ENCODE measurements at places on chromosomes 3 and 15. TPM values are rescaled to one million over a fixed set of nuclear protein-coding genes. Genes with fewer than 3 reads are reported as not detected.

DNA sequence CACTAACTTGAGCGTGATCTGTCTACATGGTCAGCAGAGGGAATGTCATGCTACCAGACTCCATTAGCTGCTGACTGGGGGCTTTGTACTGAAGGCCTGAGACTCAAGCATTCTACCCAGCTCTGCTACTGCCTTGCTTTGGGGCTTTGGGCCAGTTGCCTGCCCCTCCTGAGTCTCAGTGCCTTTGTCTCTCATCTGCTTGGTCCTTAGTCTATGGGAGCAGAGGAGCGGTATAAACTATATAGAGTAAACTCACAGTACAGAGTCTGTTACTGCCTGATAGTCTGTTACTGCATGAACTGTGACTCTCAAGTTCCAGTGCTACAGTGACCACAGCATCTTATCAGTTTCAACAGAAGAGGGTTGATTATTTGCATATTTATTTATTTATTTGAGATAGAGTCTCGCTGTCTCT is 38.5 kb upstream of the C15orf39 start:
- DNase-seq = no peak

Gene TICRR
- polyA plus RNA-seq = not detected

DNA sequence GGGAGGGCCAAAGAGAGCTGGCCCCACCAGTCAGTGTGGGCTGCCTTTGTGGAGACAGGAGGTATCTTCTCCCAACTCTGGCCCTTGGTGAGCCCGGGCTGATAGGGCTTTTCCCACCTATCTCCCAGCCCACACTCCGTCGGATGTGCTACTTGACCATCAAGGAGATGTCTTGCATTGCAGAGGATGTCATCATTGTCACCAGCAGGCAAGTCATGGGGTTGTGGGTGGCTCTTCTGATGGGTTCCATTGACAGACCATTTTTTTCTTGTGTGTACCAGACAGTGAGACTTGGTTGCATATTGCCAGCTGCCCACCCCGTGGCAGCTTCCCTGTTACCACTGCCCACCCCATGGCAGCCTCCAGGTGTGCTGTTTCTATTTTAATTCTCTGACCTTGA is 3.3 kb downstream of the COPG1 start:
- DNase-seq = no peak

- no peak for DNase-seq
These were observed 245.6 kb downstream of the ADAMTS17 start for GRCh38 chr15:100096248-100096600.

- peak; percentile 83 for DNase-seq
These were observed 57.0 kb downstream of the IQSEC1 start for GRCh38 chr3:13016083-13016720.

Gene CCDC80
- polyA plus RNA-seq = not detected

Gene SLC25A36
- 33.4 TPM for polyA plus RNA-seq

- no peak for DNase-seq
These were observed 38.0 kb downstream of the PRICKLE2 start for GRCh38 chr3:64187065-64187959.

GRCh38 chr15:60544581-60545264 is 65.8 kb upstream of the ICE2 start:
- no peak for DNase-seq

DNA sequence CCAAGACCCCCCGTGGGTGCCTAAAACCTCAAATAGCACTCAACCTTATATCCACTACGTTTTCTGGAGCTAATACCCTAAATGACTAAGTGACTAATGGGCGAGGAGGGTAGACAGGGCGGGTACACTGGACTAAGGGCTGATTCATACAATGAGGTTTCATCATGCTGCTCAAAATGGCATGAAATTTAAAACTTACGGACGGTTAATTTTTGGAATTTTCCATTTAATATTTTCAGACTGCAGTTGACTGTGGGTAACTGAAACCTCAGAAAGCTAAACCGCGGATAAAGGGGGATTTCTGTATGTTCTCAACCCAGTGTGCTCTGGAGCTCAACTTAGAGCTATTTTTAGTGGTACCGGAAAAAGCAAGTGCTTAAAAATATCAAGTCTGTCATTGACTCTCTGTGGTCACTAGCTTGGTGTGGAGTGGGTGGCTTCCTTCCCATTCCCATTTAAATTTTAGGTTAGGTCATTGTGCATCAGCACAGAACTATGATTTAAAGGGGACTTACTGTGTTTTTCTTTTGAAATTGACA is 72.9 kb downstream of the LRRC28 start:
- no peak for DNase-seq

Gene KLF15
- not detected for polyA plus RNA-seq

- no peak for DNase-seq
These were observed 4.6 kb downstream of the FSIP1 start for GRCh38 chr15:39778021-39778420.

DNA sequence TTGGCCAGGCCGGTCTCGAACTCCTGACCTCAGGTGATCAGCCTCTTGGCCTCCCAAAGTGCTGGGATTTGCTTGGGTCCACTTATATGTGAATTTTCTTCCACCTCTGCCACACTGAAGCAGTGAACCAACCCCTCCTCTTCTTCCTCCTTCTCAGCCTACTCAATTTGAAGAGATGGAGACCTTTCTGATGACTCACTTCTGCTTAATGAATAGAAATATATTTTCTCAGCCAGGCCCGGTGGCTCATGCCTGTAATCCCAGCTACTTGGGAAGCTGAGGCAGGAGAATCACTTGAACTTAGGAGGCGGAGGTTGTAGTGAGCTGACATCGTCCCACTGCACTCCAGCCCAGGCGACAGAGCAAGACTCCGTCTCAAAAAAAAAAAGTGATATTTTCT is 46.8 kb upstream of the GATM start:
- no peak for DNase-seq

DNA sequence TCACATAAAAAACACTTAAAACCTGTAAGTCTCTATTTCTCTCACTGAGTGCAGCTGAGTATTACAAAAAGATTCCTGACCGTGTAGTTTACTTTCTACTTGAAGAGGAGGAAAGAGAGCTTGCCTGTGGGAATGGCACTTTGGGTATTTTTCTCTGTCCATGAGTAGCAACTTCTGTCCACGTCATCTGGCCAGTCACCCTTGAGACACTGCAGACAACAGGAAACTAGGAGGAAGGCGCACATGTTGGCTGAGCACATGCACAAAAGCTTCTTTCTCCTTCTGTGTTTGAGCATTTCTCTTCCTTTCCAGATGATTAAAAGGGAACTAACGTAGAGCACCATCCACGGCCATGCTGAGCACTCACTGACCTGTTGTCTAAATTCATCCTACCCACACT is 19.7 kb downstream of the STARD5 start:
- no peak for DNase-seq

DNA sequence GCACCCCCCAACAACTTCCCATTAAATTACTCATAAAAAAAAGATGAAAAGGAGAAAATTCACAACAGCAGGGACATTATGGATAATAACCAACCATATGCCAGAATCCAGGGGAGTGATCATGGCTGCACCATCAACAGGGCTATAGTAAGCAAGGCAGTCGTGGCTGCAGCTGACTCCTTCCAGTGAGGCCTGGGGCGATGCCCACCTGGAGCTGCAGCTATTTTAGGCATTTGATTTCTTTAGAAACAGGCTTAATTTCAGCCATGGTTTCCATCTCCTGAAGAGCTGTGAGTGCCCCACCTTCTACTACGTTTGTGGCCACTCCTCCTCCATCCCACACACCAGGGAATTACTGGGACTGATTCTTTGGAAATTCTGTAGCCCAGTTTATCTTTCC is 84.0 kb downstream of the MINAR1 start:
- no peak for DNase-seq

DNA sequence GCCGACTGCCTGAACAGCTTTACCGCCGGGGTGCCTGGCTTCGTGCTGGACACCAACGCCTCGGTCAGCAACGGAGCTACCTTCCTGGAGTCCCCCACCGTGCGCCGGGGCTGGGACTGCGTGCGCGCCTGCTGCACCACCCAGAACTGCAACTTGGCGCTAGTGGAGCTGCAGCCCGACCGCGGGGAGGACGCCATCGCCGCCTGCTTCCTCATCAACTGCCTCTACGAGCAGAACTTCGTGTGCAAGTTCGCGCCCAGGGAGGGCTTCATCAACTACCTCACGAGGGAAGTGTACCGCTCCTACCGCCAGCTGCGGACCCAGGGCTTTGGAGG is 815 bp downstream of the SPINT1 start:
- no peak for DNase-seq

Gene FMN1
- polyA plus RNA-seq = not detected

GRCh38 chr15:31257286-31257685 is 69.3 kb upstream of the KLF13 start:
- no peak for DNase-seq

DNA sequence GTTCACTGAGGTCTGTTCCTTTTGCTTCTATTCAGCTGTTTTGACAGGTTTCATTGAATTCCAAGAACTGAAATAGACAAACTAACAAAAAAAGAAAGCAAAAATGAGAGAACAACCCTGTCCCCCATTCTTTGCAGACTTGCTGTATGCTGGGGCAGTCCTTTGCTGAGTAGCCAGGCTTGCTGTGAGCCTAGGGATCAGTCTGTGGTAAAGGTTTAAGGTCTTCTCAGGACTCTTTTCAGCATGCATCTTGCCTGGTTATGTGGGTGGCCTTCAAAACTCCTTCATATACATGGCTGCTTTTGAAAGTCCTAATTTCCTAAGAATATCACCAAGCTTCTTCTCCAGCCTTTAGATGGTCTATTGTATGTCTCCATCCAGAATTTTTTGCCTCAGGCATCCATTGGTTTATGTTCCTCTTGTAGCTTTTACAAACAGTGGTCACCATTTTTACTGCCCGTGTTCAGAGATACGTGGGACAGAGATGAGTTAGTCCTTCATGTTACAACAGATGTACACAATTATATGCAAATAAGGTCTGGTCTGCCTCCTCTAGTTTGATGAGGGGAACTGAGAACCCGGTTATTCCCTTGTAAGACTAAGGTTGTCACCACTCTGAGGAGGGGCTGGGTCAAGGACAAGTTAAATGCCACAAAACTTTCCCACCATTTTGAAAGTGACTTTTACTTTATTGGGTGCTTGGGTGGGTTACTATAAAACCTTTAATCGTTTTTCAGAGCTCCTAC is 41.4 kb downstream of the SACM1L start:
- no peak for DNase-seq

Gene ILDR1
- not detected for polyA plus RNA-seq

GRCh38 chr3:59289831-59290230 is 240.0 kb upstream of the CFAP20DC start:
- no peak for DNase-seq

- no peak for DNase-seq
These were observed at the start of gene CFAP100 for GRCh38 chr3:126394179-126394976. Gene CFAP100 (plus strand): TSS chr3:126394909. CDS start chr3:126396001, 1,092 bp downstream.

DNA sequence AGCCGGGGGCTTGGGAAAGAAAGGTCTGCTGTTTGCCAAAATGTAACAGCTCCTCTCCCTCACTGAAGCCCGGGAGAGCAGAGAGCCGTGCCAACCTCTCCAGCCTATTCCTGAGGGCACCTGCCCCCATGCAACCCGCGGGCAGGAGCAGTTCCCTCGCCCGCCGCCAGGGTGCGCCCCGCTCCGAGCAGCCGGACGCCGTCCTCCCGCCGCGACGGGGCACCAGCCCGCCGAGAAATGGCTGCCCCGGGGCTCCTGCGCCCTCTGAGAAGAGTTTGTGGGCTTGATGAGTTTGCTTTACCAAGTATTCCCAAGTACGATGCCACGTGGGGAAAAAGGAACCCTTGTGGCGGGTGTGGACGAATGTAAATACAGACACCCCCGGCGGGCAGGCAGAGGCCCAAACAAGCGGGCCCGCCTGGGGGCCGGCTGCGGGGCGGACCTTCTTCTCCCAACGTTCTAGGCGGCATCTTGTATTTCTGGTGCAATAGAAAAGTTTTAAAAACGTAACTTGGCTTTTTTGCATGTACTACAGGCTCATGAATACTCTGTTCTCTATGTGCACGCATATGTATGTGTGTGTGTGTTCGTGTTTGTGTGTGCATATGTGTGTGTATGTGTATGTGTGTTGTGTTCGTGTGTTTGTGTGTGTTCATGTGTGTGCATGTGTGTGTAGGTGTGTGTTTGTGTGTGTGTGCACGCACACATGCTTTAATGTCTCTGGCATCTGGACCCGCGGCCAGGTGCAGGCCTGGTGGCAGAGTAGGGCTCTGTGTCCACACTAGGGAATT is 162.9 kb downstream of the CHSY1 start:
- peak; percentile 71 for DNase-seq

GRCh38 chr15:51589881-51590568 is 32.5 kb downstream of the DMXL2 start:
- DNase-seq = no peak
